Adipocyte (in vitro differentiated cells): ENCODE measurements at places on chromosomes 4 and X.

DNA sequence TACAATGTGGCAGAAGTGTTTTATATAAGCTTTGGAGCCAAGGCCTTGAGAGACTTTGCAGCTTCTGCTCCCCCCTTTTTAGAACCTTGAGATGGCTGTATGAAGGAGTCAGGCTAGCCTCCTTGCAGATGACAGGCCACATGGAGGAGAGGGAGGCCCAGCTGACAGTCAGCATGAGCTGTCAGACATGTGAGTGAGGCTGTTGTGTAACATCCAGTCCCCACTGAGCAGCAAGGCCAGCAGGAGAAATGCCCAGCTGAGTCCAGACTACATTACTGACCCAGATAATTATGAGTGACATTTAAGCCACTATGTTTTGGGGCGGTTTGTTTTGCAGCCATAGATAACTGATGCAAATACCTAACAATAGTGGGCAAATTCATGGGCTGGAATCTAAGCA, 515.3 kb upstream of the ARX start:
- DNase-seq = peak; percentile 3

GRCh38 chrX:71102292-71102691, 4.2 kb downstream of the CXorf65 start:
- DNase-seq = no peak

- no peak for DNase-seq
Measured at GRCh38 chr4:91840359-91840758, 463.4 kb upstream of the GRID2 start.

- peak; percentile 75 for DNase-seq
Measured at GRCh38 chrX:50691820-50692219, 122.2 kb downstream of the SHROOM4 start.

DNA sequence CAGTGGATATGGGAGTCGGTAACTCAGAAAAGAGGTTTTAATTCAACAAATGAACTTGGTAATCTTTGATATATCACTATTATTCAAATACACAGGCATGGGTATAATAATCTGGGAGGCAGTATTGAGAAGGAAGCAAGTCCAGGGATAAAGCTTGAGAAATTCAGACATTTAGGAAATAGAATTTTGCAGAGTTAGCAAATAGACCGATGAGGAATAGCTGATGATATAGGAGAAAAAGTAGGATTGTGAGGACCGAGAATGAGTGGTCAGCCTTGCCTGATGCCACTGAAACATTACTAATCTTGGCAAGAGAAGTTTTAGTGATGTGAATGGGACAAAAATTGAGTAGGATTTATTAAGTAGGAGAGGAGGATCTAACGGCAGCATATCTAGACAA, 71.9 kb downstream of the TLL1 start:
- no peak for DNase-seq

GRCh38 chrX:133661962-133662839, 246.9 kb upstream of the GPC4 start:
- DNase-seq = peak; percentile 73

DNA sequence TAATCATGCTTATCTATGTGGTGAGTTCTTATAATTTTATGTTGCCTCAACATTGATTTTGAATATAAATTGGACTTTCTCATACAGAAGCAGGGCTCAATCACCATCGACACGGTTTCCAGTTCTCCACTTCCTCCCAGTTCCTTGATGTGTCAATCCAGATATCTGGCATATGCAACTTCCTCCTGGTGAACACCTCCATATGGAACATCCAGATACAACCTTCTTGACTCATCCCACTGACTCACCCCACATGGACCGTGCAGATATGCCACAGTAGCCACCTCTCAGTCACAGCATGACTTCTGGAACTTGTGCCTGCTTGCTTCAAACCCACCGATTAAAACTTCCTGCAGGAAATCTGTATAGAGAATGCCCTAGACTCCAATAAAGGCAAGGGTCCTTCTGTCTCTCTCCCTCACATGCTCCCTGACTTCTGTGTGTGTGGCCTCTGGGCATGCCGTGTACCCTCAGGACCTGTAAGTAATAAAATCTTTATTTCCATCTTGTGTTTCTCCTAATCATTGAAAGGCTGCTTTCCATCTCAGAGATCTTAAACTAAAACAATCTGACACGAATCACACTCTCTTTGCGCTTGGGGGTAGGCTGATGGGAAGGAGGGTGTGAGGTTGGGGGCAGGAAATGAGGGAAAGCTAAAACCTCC, 67.0 kb downstream of the HTRA3 start:
- DNase-seq = no peak

DNA sequence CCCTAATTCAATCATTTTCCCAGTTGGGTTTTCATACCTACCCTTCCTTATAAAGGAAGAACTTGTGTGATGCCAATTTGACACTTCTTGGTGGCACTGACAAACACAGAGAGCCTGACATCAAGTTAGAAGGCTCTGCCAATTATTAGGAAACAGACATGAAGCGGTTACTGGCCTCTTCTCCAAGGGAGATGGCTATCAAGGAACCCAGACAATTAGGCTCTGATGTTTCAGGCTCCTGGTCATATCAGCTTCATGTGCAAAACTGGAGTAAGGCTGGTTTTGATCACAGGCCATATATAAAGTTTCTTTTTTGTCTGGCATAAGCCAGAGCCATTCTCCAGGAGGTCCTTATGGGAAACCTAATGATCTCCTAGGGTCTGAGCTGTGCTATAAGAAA, 428 bp downstream of the ARL13A start:
- DNase-seq = no peak

- no peak for DNase-seq
Measured at GRCh38 chrX:72382202-72382595, 76.5 kb upstream of the CITED1 start.

DNA sequence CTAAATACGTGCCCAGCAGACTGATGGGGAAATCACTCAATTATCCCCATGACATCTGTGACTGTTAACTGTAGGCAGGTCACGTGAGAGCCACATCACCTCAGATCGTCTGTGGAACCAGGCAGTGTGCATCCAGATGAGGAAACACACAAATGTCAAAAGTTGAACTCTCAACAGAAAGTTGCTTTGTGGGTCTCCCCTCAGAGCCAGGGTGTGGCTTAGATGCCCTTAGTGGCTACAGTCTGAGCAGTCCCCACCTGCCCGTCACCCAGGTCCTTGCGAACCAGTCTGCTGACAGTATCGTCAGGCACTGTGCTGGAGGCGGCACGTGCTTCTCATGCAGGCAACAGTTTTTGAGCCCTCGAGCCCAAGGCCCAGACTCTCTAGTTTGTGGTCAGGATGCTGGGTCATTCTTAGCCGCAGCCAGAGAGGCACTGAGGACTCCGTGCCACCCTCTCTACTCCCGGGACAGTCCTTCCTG, 10.8 kb downstream of the TMEM187 start:
- DNase-seq = no peak

GRCh38 chrX:68651110-68651509, 3.6 kb downstream of the STARD8 start:
- no peak for DNase-seq

DNA sequence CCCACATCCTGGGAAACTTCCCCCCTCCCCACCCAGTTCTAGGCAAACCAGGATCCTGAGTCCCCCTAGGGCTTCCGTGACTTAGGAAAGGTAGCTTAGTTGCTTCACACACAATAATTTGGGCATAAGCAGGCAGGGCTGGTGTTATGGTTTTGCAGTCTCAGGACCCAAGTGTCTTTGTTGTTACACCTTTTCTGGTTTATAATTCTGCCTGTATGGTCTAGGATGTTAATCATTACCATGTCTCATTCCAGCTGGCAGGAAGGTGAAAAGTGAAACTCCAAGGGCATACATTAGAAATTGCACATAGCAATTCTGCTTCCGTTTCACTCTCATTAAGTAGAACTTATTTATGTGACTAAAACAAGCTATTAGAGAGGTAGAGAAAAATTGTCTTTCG, 16.8 kb downstream of the UGT8 start:
- DNase-seq = no peak

DNA sequence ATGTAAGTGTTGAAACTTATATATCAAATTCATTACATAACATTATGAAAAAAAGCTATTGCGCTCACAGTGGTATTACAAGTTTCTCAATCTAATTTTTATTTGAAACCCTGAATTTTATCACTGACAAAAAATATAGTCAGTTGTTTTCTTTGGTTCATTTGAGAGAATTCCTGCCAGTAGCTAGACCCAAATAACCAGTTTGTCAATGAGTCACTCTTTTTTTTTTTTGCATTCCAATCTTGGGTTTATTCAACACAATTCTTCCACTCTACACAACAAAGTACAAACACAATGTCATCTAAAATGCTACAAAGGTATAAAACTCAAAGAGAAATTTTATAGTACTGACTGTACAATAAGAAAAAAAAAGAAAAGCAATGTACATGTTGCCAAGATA, 13.1 kb downstream of the HPF1 start:
- DNase-seq = peak; percentile 21

GRCh38 chr4:39812500-39812899, 114.6 kb downstream of the UBE2K start:
- no peak for DNase-seq

GRCh38 chr4:41977709-41978108, 3.8 kb upstream of the DCAF4L1 start:
- no peak for DNase-seq

DNA sequence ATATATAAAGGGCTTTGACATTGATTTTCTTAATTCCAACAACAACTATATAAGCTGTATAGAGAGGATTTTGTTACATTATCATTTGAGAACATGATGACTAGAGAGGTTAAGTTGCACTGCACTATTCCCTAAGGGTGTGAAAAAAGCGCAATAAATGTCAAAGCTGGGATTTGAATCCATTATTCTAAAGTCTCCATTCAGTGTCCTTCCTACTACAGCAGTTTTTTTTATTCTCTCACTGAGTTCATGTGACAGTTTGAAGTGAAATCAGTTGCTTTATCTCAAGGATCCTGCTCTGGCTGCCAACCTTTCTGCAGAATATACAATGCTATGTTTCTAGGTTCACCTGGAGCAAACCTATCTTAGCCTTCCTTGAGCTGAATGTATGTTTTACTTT, 177.5 kb downstream of the ANKRD50 start:
- DNase-seq = no peak

GRCh38 chr4:90582087-90582486, 454.9 kb downstream of the CCSER1 start:
- no peak for DNase-seq

- no peak for DNase-seq
Measured at GRCh38 chr4:159220353-159220752, 117.5 kb downstream of the RAPGEF2 start.

DNA sequence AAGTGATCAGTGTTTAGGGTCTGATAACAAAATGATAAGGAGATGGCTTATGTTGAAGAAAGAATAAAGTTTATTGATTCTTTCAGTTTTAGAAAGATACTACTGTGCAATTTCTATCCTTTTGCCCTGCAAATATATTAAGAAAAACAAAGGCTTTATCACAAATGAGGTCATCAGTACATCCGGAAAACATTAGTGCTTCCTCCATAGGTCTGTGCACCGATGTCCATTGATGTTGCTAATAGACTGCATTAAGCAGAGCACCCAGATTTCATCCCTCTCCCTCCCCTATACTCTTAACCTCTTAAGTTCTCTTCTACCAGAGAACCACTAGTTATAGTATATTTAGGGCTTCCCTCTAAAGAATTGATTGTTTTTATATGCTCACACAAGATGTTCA, 53.7 kb upstream of the HHIP start:
- DNase-seq = no peak

DNA sequence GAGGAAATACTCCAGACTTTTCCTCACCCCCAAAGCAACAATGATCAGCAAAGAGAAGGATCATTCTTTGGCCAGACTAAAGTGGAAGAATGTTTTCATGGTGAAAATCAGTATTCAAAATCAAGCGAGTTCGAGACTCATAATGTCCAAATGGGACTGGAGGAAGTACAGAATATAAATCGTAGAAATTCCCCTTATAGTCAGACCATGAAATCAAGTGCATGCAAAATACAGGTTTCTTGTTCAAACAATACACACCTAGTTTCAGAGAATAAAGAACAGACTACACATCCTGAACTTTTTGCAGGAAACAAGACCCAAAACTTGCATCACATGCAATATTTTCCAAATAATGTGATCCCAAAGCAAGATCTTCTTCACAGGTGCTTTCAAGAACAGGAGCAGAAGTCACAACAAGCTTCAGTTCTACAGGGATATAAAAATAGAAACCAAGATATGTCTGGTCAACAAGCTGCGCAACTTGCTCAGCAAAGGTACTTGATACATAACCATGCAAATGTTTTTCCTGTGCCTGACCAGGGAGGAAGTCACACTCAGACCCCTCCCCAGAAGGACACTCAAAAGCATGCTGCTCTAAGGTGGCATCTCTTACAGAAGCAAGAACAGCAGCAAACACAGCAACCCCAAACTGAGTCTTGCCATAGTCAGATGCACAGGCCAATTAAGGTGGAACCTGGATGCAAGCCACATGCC, 89.7 kb downstream of the TET2 start:
- DNase-seq = no peak

- DNase-seq = peak; percentile 64
Measured at GRCh38 chrX:105190252-105190853, 30.1 kb downstream of the TEX13A start.

- peak; percentile 57 for DNase-seq
Measured at GRCh38 chr4:177293208-177294033, 16.3 kb upstream of the NEIL3 start.
